Stimulated activated CD4-positive, alpha-beta T cell treated with anti-CD3 and anti-CD28 coated beads, Interleukin-2, amount 100 ng/mL, for 4 hours (primary cell): ENCODE measurements at places on chromosomes 5 and 9.

DNA sequence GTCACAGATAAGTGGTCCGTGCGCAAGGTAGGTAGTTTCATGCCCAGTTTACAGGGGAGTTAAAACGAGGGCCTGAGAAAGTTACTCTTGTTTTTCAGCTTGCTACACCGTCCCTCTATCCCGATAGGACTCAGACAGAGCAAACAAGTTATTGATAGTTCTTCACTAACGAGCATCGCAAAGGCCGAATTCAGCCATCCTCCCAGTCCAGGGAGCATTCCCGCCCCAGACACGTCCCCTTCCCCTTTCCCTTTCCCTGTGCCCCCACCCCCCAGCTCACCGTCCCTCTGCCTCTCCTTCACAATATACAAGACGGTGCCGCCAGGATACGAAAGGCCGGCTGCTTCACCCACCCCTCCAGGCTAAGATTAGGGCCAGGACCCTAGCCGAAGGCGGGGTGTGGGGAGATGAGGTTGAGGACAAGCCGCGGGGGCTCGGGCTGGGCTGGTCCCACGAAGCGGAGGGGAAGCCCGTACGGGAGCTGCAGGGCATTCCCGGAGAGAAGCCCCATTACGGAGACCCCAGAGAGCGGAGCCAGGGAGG, 599 bp downstream of the KIAA1191 start:
- DNase-seq, result no peak

- DNase-seq, result no peak
Observed at GRCh38 chr9:109653470-109653869, 126.5 kb upstream of the PALM2AKAP2 start.

DNA sequence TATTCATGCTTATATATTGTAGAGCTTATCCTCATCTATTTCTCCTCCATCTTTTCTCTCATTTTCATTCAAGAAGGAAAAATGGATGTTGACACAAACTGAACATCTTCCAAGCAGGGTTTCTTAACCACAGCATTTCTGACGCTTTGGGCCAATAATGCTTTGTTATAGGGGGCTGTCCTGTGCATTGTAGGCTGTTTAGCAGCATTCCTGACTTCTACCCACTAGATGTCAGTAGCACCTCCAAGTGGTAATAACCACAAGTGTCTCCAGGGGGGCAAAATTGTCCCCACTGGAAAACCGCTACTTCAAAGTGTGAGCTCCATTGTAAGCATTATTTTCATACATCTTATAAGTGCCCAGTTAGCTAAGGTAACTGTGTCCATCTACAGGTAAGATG, 2.6 kb upstream of the TXNDC8 start:
- DNase-seq, result no peak

DNA sequence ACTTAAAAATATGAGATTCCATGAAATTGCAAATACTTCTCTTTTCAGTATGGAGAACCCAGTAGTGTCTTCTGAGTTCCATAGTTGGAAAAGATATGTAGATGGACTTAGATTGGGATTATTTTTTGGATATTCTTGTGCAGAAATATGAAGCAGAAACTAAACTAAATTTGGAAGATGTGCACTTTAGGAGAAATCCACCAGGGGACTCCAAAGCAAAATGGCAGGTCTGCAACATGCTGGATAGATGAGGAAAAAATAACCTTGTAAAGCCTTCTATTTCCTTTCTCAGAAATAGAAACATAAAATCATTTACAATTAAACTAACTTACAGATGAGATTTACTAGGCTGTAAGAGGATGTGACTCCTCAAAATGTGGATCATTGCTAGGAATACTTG, 49.2 kb upstream of the MINAR2 start:
- DNase-seq, result no peak

GRCh38 chr5:102922799-102923477, 167.8 kb downstream of the PAM start:
- DNase-seq, result no peak

DNA sequence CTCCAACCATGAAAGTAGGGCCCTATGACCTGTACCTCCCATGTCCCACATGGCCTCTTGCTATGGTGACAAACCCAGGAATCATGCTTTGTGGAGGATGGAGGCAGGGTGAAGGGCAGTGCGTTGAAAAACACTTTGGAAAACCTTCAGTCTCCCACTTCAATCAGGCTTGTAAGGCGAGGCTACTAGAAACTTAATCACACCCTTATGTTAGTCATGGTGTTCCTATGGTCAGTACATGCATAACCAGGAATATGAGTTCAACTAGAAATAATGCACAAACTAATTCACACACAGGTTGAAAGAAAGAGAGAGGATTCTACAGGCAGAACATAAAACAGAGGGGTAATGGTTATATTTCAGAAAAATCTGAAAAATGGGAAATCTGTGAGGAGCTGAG, 601.1 kb downstream of the KCTD16 start:
- no peak for DNase-seq

- no peak for DNase-seq
Observed at GRCh38 chr9:122172131-122172530, 12.4 kb downstream of the MORN5 start.

DNA sequence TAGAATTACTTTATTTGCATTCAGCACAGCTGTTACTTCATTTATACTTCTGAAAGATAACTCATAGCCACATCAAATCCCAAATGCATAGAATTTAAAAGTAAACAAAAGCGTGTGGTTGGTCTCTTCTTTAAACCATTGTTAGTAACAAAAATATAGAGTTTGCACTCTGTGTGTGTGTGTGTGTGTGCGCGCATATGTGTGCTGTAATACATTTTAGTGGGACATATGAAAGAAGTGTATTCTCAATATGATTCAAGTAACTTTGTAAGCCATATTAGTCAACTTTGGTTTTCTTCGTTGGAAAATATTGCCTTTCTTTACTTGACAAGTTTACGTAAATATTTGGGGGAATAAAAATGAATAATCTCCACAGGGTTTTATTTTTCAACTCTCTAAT, 106.1 kb upstream of the PRRC1 start:
- no peak for DNase-seq
